Cortex of kidney (tissue), 1 donor: ENCODE measurements at places on chromosomes 4 and X.
A peak's percentile ranks its signal among the peaks of the same experiment; 100 is the strongest.

GRCh38 chr4:152860046-152860445 lies 76.1 kb upstream of the FHDC1 start:
- DNase-seq, result no peak

GRCh38 chr4:17939054-17939453 lies 82.5 kb downstream of the LCORL start:
- no peak for DNase-seq

DNA sequence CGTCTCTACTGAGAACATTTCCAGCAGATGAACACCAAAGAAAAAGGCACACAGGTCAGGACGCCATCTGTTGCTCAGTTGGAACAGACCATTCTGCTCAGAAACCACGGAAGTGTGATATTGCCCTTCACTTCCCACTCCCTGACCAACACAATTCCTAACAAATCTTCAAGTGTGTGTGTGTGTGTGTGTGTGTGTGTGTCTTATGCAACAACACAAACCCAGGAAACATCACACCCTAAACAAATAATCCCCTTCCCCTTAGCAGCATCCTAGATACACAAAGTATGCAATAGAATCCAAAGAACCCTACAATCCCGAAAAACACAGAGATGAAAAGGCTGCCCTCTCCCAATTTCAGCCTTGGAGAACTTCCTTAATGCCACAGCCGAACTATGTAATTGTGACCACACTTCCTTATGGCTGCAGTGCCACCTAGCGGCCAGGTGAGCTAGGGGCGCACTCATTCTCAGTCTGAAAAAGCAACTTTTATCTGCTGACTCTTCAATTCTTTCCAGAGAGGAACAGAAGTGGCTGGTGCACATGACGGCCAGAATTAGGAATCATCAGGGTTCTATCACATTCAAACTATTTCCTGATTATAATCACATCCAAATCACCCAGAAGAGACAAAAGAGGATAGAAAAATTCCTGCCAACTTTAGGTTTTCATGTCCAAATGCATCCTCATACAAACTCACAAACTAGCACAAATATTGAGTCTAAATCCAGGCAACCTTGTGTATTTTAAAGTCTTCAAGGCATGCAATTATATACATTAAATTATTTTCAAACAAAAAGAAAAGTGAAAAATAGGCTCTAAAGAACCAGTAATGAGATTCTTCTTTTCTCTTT lies 164.9 kb downstream of the DHX15 start:
- DNase-seq, result no peak

DNA sequence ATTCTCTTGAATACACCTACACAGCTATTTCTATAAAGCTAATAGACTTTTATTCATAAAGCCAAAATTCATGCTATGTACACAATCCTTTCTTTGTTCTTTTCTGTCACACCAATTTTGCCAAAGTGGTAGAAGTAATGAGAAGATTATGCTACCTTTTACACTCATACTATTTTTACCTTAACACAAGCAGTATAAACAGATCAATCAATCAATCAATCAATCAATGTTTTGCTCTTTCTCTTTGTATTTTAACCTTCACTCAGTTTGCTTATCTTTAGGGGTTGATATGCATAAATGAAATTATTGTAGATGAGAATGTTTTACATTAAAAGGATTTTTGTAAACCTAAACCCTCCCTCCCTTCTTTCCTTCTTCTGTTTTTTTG lies 878.6 kb downstream of the RAPGEF2 start:
- DNase-seq, result no peak

GRCh38 chr4:48539597-48539996 lies 49.5 kb downstream of the ZAR1 start:
- DNase-seq, result no peak

DNA sequence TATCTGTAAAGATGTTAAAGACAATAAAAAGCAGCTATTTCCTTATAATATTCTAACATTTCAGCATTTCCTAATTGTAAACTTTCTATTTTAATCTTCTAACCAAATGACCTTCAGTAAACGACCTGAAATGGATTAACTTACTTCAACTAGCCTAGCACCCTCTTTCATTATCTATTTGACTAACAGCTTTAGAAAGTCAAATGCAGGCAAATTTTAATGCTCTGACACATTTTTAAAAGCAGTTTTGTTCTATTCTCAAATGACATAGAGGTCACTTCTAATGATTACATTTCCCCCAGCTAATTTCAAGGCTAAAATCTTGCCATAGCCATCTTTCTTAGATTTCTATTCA lies 41.9 kb downstream of the SLC7A11 start:
- DNase-seq, result no peak

DNA sequence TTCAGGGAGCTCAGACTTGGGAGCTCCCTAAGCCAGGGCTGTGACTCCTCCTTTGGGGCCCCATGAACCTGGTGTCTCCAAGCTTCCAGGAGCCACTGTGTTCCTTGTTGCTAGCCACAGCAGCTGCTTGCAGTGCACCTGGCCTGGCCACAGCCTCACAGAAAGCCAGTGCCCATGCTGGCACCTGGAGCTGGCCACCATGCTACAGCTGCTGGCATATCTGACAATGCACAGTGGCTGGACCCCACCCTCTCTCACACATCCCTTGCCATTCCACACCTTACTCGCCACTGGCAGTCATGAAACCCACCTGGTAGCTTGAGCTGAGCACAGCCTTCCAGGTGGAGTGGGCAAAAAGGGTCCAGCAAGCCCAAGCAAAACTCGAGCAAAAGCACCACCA lies 441.7 kb downstream of the ARAP2 start:
- no peak for DNase-seq

GRCh38 chrX:107561468-107562215 lies 66.7 kb upstream of the PRPS1 start:
- no peak for DNase-seq

DNA sequence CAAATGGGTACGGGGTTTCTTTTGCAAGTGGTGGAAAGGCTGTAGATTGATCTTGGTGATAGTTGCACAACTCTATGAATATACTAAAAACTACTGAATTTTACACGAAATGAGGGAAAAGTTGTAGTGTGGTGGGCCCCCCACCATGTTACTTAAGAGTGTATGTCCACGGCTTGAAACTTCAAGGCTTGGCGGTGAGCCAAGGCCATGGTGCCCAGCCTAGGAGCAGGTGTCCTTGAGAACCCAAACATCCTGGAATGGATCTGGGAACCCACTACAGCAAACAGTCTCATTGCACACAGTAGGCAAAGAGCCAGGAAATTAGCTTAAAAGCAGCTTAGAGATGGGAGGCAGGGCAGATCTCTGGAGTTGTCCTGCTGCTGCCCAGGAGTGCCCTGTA lies 62.9 kb downstream of the BRCC3 start:
- no peak for DNase-seq

GRCh38 chr4:106809076-106809475 lies 227.0 kb downstream of the DKK2 start:
- no peak for DNase-seq

- no peak for DNase-seq
Observed at GRCh38 chr4:151166636-151167035, 67.2 kb downstream of the RPS3A start.

DNA sequence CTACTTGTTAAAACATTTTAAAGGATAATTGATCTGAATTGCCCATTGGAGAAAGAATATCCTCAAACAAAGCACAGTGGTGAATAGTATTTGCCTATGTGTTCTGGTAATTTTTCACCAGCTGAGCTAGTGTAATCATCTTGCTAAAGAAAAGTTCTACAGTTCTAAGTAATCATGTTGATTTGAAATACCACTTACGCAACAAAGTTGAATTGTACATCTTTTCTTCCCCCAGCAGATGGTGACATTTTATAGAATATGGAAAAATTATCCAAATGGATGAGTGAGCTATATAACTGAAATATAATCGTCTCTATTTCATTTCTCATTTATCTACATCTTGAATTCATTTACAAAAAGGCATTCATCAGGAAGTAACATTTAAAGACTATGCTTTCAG lies 9.7 kb upstream of the ZNF674 start:
- DNase-seq, result no peak

DNA sequence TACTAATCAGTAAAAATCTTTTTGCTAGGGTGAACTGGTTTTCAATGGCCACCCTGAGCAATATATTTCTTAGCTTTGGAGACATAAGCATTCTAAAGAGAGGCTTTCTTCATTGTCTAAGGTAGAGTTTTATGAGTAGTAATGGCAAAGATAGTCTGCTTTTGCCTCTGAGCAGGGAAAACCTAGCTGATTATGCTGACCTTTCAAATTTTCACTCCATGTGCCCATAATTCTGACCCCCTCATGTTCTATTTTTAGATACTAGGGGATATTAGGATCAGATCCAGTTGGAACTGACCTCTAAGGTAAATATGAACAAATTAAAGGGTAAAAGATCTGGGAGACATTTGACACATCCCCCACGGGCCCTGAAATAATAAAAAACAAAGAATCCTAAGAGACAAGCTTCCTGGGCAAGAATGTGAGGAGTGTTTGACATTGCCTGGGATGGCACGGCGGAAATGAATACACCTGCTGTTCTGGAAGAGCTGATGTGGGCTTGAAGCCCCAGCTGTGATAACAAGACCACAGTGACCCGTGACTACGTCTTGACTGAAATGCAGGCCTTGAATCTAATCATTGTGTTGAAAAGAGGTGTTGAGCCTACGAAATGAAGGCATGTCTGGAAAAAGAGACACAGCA lies 392.1 kb upstream of the FRG1 start:
- DNase-seq, result no peak

- no peak for DNase-seq
Observed at GRCh38 chrX:150548684-150549083, 19.7 kb upstream of the MTM1 start.

DNA sequence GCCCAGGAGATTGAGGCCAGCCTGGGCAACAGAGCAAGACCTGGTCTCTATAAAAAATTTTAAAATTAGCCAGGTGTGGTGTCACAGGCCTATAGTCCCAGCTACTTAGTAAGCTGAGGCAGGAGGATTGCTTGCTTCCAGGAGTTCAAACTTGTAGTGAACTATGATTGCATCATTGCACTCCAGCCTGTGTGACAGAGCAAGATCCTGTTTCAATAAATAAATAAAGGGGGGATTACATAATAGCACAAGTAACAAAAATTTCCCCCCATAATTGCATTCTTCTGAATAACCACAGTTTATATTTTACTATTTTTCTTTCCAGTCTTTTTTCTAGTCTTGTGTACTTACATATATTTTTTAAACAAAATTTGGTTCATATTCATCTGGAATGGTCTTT lies 135.6 kb downstream of the CHIC2 start:
- no peak for DNase-seq

DNA sequence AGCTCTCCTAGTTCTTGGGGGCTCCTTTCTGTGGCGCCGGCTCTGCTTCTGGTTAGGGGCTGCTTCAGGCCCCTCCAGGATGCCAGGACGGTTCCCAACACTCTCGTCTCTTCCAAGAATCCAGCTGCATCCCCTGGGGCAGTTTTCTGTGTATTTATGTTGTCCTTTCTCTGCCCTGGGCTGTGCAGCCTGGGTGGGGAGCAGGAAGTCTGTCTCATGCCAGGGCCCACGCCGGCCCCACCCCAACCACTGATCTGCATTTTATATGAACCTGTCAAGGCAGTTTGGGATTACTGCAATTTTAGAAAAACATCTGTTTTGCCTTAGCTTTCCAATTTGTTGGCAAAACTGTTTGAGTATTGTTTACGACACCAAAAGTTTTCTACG lies 14.6 kb downstream of the CTBP1 start:
- DNase-seq, result no peak

DNA sequence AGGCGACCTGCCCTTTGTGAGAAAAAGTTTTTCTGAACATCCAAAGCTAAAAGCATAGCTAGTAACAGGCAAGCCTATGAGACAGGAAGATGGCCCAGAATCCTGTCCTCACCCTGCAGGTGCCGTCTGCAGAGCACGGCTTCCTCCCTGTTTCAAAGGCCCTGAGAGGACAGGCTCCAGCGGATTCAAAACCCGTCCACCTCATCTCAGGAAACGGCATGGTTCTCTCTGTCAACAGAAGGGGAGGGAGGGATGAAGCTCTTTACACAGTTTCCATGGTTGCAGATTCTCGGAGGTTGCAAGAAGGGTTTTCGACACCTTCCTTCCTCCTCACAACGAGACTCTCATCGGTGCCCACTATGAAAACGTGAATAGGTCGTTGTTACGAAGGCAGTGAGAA lies 8.3 kb downstream of the PPP2R3B start:
- DNase-seq, result no peak

- DNase-seq, result no peak
Observed at GRCh38 chr4:91758487-91758886, 545.3 kb upstream of the GRID2 start.

- DNase-seq, result no peak
Observed at GRCh38 chr4:33160126-33160525, 2440.0 kb downstream of the PCDH7 start.

GRCh38 chr4:101790521-101791181 lies at the start of gene BANK1:
Gene BANK1, plus strand, starts transcription at chr4:101790730. Its CDS starts 151 bp downstream, at chr4:101790881.
- no peak for DNase-seq

GRCh38 chr4:145936997-145937901 lies 1.4 kb downstream of the ZNF827 start:
- peak; percentile 11 for DNase-seq

GRCh38 chr4:8394806-8395205 lies 45.7 kb downstream of the ACOX3 start:
- DNase-seq, result no peak

DNA sequence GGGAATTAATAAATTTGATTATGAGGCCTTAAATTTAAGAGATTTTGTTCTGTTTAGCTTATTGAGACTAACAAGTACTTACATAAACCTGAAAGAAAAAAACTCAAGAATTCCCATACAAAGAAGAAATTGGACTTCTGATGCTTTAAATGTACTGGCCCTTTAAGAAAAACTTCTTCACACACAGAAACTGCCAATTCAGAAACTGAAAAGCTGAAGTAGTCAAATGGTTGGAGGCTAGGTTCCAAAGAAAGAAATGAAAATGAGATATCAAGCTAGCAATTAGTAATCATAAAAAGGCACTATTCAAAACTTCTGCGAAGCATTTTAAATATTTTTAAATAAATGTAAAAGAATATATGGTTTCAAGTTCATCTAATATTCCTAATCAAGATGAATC lies 151.3 kb downstream of the THOC2 start:
- no peak for DNase-seq

- no peak for DNase-seq
Observed at GRCh38 chr4:77605210-77605902, at the start of gene CXCL13. Gene CXCL13, plus strand, starts transcription at chr4:77605820. Its CDS starts 46 bp downstream, at chr4:77605866.

DNA sequence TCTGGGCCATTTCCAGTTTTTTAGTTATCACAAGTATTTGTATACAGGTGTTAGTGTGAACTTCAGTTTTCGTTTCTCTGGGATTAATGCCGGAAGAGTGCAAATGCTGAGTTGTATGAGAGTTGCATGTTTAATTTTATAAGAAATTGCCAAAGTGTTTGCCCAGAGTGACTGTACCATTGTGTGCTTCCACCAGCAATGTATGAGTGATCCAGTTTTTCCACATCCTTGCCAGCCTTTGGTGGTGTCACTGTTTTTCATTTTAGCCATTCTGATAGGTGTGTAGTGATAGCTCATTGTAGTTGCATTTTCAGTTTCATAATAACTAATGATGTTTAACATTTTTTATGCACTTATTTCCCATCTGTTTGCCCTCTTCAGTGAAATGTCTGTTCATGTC lies 18.4 kb downstream of the PLS3 start:
- DNase-seq, result no peak

- DNase-seq, result no peak
Observed at GRCh38 chrX:17685026-17685425, 52.3 kb upstream of the SCML1 start.

GRCh38 chr4:147491086-147491485 lies 10.2 kb downstream of the EDNRA start:
- no peak for DNase-seq

- DNase-seq, result no peak
Observed at GRCh38 chr4:151100531-151100930, 1.1 kb downstream of the RPS3A start.
